Left kidney (tissue), 8 donors: ENCODE measurements at places on chromosomes 5 and 9. TPM values are rescaled to one million over a fixed set of nuclear protein-coding genes. Genes with fewer than 3 reads are reported as not detected.

DNA sequence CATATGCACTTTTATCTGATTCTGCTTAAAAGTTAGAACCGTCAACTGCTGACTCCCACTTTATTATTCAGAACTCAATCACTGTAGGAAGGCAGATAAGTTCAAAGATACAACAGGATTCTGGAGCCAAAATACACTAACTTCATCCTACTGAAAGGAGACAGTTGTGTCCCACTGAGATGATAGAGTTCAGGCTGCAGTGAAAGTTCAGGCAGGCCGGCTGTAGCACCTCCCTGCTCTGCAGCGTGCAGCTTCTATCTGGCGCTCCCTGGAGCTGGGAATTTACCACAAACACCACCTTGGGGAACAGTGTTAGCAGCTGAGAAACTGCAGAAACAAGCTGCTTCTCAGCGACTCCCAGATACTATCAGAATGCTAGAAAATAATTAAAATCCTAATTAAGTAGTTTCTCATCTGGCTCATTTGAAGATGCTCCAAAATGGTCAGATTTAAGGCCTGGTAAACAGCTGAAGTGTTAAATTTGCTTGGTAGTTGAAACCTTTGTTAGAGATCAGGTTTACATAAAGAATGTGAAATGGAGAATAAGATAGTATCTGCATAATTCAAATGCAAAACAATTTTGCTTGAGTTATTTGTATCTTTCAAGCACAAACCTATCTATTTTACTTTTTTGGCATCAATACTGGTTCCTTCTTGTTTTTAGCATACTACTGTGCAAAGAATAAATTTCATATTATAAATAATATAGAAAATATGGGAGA is 52.3 kb upstream of the CNTLN start:
- peak; percentile 32 for DNase-seq

DNA sequence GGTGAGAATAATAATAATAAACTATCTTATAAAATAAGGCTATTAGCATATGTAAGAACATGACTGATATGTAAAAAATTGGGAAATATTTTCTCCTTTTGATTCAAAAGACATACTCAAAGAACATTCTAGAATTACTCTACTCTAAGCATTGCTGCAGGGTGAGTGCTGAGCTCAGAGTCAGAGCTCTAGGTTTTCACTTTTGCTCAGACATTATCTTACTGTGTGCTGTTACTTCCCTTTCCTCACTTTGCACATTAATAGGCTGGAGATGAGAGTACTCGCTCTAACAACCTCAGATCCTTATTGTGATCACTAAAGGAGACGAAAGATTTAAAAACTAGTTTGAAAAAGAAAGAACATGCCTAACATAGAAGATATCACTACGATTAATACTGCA is 99.4 kb upstream of the C9orf72 start:
- DNase-seq: no peak

Gene PCDHGA7
- polyA plus RNA-seq: 2.2 TPM

Gene RPS23
- polyA plus RNA-seq: 2,573 TPM

GRCh38 chr9:34659592-34660253 is 2.7 kb downstream of the CCL27 start:
- no peak for DNase-seq

DNA sequence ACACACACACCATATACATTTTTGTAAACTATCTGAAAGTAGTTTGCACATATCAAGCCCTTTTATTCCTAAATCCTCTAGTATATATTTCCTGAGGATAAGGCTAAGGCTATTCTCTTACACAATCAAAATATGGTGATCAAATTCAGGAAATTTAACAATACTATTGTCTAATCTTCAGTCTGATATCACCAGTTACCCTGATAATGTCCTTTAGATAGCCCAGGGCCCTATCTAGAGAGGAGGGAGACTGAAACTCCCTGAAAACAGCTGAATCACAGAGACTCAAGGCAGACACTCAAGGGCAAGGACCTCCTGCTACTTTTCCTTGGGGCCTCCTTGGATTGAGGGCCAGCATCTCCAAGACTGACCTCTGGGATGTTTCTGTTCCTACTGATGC is 30.4 kb downstream of the PTTG1 start:
- DNase-seq: no peak

Gene PCDHB16
- polyA plus RNA-seq: 8.1 TPM

DNA sequence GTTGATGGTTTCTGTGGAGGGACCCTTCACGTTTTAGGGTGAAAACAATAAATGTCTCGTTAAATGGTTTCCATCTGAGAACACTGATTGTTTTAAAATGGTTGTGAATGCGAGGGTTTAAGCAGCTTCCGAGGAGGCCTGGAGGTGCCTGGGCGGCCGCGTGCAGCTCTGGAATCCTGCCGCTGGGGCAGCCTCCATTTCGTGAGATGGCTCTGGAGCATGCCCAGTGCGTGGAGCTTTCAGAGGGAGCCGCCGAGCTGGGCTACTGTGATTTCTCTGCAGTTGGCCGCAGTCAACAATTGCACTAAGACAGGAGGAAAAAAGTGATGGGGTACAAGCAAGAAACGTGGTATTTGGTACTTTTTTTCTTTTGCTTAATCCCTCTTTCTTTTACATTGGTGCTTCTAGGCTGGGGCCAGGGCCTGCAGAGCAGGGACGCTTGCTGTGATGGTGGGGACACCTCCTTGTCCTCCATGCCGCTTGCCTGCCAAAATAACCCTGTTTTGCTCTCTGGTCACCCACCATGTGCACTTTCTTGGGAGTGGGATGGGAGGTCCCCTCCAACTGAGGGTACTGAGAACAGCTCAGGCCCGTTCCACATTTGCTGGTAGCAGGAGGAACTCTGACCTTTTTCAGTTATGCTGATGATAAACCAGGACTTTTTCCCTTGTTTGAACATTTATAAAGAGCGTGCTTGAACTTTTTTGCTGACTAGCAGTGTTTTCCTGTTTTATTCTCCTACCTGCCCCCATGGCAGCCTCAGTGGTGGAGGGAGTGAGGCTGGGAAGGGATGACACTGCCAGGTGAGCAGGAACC is 47.1 kb downstream of the EHMT1 start:
- DNase-seq: no peak

Gene DRD1
- not detected for polyA plus RNA-seq
